Right lung (tissue), 10 donors: ENCODE measurements at places on chromosomes 16 and 17.

- no peak for DNase-seq
These were observed 20.4 kb upstream of the CPNE2 start for GRCh38 chr16:57071831-57072582.

- DNase-seq, result no peak
These were observed 4.1 kb downstream of the USP31 start for GRCh38 chr16:23145186-23145585.

- no peak for DNase-seq
These were observed 681.4 kb downstream of the WWOX start for GRCh38 chr16:78780808-78781207.

- DNase-seq, result no peak
These were observed 190.8 kb upstream of the NLRP1 start for GRCh38 chr17:5775098-5775497.

DNA sequence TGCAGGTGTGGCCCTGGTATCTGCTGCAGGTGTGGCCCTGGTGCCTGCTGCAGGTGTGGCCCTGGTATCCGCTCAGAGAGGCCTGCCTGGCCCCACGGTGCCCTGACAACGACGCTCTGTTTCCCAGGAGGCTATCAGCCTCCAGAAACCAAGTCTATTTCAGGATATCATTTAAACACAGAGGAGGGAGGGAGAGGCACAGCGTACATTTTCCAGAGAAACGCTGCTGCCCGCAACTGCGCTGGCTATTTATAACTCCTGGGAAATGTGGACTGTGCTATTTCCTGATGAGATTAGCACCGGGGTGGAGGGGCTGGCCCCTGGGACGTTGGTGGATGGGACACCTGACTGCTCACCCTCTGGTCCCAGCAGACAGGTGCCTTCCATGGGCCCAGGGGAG is 22.5 kb downstream of the TIMM22 start:
- DNase-seq, result no peak

GRCh38 chr17:28570716-28571360 is 486 bp downstream of the PIGS start:
- DNase-seq, result no peak

DNA sequence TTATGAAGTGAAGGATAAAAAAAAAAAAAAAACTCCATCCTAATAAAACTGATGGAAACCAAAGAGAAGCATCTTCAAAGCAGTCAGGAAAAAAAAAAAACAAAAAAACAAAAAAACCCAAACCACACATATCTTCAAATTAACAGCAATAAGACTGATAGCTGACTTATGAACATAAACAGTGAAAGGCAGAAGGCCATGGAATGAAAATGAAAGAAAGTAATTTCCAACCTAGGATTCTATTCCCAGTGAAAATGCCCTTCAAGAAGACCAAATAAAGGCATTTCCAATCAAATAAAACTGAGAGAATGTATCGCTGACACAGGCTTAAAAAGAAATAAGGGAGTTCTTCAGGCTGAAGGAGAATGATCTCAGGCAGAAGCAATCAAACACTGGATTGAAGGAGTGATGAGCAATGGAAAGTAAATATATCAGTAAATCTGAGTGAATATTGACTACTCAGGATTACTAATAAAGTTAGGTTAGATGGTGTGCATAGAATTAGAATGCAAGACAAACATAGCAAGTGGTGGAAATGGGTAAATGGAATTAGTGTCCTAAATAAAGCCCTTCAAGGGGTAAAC is 92.1 kb downstream of the USP31 start:
- no peak for DNase-seq
